NCI-H774 (cell line): ENCODE measurements at places on chromosomes 13 and 19.

- no peak for DNase-seq
These were observed 899.3 kb downstream of the UQCRFS1 start for GRCh38 chr19:28313633-28314032.

- DNase-seq = no peak
These were observed 1.3 kb upstream of the TEX30 start for GRCh38 chr13:102774591-102775520.

DNA sequence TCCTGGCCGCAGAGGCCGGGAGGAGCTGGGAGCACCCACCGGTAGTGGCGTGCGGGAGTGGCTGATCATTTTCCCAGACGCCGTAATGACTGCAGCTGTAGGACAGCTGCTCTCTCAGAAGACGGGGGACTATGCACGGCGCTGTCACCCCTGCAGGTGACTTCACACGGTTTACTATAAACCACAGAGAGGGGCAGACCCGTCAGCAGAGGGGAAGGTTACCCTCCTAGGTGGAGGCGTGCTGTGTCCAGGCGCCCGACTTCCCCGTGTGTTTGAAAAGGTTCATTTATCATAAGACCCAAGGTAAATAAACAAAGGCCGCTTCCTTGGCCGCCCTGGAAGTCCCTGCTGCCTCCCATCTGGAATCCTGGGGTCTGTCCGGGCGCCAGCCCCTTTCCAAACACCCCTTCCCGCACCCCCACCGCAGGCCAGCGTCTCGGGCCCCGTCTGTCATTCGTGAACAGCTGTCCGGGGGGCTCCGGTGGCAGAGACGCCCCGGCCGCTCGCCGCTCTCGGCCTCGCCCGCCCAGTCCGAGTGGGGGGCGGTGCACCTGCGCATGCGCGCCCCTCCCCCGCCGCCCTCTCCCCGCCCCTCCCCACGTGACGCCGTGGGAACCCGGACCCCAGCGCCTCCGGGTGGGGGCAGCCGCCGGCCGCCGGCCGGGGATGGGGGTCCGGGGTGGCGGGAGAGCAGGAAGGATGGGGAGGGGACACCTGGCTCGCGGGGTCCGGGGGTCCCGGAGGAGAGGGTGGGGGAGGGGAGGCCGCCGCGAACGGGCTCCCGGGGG is 915 bp downstream of the SHC2 start:
- DNase-seq = peak; percentile 48

GRCh38 chr13:95375706-95376105 is 74.5 kb upstream of the ABCC4 start:
- no peak for DNase-seq
